ENCODE measurements at places on chromosomes 3 and 15.

- no peak for DNase-seq
Measured at GRCh38 chr3:30437171-30437601, 169.2 kb upstream of the TGFBR2 start.

DNA sequence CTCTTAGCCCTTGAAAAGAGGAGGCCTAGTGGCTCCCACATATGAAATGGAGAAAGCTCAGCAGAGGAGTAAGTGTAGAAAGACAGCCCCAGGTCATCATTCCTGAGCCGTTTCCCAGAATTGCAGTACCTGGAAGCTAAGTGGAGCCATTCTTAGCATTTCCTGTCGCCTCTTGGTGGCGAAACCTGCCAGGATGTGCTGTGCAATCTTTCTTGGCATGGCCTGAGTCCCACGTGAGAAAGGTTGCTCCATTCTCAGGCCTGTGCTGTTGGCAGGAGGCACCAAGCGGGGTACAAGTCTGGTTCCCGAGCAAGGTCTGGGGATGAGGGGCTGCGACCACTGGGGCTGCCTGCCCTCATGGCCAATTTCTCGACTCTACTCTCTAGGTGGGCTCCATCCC lies 207.2 kb upstream of the TPM1 start:
- no peak for DNase-seq

DNA sequence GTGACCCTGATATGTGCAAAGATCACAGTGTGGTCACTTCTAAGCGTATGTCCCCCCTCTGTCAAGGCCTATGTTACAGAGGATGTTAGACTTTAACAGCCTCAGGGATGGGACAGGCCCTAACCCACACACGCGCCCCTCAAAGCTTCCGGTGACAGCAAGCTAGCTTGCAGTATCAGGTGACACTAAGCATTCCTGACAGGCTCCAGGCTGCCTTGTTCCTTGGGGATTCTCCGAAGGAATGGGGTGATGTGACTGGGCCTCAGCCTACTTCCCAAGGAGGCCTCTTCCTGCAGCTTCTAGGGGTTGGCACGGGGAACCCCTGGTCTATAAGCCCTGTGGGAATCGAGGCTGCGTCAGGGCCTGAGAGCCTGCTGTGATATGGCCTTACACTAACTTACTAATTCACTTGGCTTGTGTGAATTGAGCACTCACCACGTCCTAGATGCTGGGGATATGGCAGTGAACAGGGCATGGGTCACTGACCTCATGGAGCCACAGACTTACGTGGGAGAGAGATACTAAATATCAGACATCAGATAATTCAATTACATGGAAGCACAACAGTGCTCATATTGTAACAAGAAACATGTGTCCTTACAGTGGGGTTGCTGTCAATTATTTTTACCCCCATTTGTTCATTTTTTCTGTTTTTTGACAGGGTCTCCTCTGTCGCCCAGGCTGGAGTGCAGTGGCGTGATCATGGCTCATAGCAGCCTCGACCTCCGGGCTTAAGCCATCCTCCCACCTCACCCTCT lies 11.4 kb upstream of the SPTBN5 start:
- DNase-seq, result no peak

- no peak for DNase-seq
Measured at GRCh38 chr3:128665362-128666021, 14.9 kb upstream of the RPN1 start.

- no peak for DNase-seq
Measured at GRCh38 chr3:181793006-181793405, 81.3 kb downstream of the SOX2 start.

DNA sequence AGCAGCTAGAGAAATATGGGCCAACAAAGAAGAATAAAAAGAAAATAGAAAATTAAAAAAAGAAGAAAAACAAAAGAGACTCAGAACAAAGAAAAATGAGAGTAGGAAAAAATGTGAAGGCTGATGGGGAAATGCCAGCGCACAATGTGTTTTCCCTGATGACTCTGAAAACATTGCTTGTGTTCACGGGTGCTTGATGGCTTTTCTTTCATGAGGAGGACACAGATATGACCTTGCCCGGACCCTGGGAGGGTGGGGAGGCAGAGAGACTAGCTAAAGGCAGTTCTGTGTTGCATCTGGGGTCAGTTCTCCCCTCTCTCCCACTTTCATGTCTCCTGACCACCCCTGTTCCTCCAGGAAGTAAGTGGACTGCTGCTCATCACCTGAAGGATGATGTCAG lies 125.9 kb downstream of the MOBP start:
- no peak for DNase-seq

Measured in GM04503 (cell line).